ENCODE measurements at places on chromosomes 16 and 17.

DNA sequence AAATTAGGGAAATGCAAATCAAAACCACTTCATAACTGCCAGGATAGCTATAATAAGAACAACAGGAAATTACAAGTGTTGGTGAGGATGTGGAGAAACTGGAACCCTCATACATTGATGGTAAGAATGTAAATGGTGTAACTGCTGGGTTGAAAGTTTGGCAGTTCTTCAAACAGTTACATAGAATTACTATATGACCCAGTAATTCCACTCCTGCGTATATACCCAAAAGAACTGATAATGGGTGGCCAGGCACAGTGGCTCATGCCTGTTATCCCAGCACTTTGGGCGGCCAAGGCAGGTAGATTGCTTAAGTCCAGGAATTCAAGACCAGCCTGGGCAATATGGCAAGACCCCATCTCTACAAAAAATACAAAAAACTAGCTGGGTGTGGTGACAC is 4.5 kb upstream of the CMTM4 start:
- no peak for DNase-seq

- DNase-seq: no peak
Measured at GRCh38 chr16:82881516-82881915, 254.7 kb downstream of the CDH13 start.

GRCh38 chr16:66381585-66382170 is 15.2 kb downstream of the CDH5 start:
- DNase-seq: no peak

GRCh38 chr16:78192734-78193488 is 93.5 kb downstream of the WWOX start:
- no peak for DNase-seq

- peak; percentile 57 for DNase-seq
Measured at GRCh38 chr16:79318143-79318899, 282.2 kb downstream of the MAF start.
